ENCODE measurements at places on chromosomes 16 and 17.

DNA sequence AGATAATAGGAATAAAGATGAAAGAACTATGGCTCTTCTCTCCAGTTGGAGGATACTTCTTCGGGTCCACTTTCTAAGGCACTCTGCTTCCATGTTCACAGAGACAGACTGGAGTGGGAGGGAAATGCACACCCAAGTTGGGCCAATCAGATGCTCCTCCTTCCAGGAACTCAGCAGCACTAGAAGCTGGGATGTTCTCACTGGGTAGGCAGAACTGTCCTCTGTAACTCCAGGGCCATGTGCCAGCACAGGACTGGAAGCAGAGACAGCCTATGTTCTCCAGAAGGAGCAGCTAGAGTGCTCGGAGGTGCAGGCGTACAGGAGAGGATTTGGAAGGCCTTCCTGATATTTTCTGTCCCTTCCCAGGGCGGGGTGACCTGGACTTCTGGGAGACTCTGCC is 49.9 kb upstream of the SREBF1 start:
- DNase-seq = no peak

GRCh38 chr16:56203052-56203451 is 11.8 kb downstream of the GNAO1 start:
- DNase-seq = peak; percentile 49

DNA sequence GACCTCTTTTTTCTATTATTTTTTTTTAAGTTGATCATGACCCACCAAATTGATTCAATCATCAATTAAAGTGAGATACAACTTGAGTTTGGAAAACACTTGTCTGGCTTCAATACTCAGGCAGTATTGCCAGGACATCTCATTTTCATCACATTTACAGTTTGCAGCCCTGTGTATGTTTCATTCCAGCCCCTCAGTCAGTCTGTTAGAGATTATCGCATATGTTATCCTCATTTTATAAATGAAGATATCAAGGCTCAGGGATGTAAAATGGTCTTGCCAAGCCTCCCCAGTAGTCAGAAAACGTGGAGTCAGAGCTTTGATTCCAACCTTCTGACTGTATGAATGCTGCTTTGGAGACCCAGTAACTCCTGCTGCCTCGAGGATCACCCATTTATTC is 87.3 kb upstream of the CACNG3 start:
- DNase-seq = no peak

DNA sequence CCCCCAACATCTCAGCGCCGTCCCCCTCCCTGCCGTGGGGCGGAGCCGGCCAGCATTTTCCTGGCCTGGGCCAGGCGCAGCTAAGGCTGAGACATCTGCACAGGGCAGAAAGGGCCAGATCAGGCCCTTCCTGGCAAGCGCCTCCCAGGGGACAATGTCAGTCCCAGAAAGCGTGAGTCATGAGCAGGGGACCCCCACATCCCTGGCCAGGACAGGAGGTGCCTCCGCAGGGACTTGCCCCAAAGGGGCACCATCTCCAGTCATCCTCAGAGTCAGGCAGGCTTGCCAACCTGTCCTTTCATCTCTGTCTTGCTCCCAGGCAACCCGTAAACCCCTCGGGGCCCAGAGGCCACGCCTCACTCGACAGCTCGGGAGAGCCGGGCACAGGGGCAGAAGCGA is 43.2 kb downstream of the SOCS1 start:
- DNase-seq = no peak

DNA sequence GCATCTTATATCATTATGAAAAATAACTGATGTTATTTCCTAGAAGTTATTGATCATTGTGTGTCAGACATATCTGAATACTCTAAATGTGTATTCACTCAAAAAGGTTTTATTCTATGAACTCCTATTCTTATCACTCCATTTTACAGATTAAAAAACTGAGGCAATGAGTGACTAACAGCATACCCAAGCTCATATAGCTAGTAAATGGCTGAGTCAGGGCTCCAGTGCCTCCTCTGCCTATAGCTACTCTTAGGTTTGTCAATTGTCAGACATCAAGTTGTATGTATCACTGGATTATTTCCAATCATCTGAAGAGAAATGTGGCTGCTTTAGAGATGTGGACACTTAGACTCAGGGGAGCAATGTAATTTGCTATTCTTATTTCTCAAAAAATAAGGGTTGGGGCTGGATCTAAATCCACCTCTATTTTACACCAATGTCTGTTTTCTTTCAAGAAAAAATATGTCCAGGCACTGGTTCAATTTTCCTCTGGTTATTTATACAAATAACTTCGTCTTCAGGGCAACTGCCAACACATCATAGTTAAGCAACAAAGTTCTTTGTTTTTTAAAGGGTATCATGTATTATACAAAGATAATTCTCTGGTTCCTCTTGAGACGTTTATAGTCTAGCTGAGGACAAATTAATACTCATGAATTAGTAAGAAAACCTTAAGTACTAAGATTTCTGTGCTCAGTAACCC is 328.9 kb upstream of the MAF start:
- DNase-seq = no peak

GRCh38 chr17:45784293-45784740 is at the start of gene CRHR1:
CRHR1 (plus strand) TSS chr17:45784320; CDS start chr17:45784545, 225 bp downstream.
- no peak for DNase-seq

Data from stimulated activated CD4-positive, alpha-beta T cell treated with anti-CD3 and anti-CD28 coated beads, Interleukin-1b, Interleukin-23, amount 100 ng/mL, for 4 hours (primary cell).